ENCODE measurements at places on chromosomes 1 and 21.

DNA sequence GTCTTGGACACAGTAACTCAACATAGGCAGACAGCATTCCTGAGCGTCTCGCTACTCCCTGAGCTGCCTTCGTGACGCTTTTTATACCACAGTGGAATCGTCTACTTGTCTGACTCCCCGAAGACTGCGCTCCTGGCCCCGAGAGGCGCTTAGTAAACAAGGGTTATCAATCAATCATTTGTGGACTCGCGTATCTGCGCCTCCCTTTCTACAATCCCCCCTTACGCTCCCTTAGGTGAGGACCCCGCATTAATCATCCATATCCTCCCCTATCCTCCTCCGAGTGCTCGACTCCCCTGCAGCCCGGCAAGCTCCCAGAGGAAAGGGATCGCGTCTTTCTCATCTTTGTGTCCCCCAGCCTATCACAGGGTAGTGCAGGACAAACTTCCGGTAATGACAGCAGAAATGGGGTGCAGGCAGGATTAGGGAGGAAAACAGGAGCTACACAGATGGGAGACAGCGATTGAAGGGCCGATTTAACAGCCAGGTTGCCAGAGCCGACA is 522 bp downstream of the TMEM59 start:
- no peak for DNase-seq

DNA sequence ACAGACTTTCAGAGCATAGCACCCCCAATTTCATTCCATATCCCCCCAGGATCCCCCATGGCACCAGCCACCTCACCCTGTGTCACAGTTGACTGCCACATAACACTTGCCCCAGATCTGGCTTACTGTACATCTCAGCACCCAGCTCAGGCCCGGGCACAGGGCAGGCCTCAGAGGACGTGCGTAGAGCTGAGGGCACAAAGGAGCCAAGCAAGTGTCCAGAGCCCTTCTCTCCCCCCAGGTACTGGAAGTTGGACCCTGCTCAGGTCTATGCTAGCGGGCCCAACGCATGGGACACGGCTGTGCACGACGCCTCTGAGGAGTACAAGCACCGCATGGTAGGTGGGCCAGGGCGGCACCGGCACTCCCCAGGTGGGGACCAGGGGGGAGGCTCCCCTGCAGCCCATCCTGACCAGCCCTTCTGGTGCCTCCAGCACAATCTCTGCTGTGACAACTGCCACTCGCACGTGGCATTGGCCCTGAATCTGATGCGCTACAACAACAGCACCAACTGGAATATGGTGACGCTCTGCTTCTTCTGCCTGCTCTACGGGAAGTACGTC is 8.0 kb upstream of the SYTL1 start:
- DNase-seq, result no peak

DNA sequence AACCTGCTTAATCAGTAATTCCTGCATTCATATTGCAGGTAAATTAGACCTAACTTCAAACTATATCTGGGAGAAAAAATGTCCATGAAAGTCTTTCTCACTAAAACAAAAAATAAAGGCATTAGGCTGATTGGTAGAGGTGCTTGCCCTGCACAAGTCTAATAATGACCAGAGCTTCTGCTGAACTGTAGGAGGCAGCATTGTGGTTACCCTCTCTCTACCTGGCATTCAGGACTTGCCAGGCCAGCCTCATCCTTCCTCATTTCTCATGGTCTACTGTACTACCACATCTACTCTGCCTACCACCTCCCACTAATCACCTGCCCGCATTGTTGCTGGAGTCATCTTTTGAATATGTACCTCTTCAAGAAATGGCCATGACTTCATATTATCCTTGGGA is 60.8 kb upstream of the KRTAP11-1 start:
- DNase-seq, result no peak

- no peak for DNase-seq
Observed at GRCh38 chr1:10693152-10693496, 103.3 kb downstream of the CASZ1 start.

DNA sequence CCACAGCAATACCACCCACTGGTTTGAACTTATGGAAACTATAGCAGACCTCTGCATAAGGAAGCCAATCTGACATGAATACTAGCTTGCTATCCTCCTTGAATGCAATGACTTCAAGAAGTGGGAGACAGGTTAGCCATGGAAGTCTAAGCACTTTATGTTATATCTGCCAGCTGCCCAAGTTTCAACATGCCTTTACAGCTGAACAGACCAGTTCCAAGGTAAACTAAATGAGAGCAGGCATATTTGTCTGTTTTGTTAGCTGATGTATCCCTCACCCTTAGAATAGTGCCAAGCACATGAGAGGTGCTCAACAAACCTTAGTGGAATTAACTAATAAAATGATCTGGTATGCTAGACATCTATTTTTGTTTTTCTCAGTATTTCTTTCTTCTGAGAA is 65.1 kb downstream of the ALG14 start:
- DNase-seq, result no peak

DNA sequence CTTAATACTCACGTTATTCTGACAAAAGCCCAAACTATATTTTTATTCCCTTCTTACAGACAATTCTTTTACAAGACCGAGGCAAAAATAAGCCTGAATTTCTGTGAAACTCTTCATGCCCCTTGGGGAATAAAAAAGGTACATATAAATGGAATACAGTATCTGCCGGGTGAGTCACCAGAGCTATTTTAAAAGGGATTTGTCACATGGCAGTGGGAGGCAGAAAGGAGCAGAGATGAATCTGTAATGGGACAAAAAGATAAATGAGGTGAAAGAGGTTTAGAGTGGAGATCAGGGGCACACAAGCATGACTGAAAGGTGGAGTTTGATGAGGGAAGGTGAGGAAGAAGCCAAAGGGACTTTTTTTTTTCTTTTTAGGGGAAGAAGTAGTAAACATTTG is 8.8 kb downstream of the XCL1 start:
- no peak for DNase-seq

DNA sequence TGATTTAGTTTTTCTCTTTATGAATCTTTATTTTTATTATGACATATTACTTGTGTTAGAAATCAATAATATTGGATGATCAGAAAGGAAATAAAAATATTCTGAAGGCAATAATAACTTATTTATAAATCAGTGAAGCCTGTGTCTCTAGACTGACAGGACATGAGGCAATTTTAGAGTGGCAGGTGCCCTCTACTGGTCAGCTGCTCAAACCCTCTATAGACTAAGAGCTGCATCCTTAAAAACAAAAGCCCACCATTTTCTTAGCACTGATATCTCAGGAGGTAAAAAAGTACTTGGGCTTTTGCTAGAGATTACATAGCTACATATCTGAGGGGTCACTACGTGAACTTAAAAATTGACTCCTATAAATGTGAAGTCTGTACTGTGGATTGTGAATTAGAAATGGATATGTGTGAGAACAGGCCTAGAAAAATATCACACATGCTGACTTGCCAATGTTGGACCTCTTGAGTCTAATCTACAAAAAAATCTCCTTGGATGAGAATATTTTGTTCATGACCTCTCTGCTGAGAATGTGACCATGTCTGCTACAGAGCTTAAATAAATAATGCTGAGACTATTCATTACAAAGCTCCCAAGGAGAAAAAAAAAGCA is 597.9 kb upstream of the ADAMTS5 start:
- DNase-seq, result peak; percentile 31

DNA sequence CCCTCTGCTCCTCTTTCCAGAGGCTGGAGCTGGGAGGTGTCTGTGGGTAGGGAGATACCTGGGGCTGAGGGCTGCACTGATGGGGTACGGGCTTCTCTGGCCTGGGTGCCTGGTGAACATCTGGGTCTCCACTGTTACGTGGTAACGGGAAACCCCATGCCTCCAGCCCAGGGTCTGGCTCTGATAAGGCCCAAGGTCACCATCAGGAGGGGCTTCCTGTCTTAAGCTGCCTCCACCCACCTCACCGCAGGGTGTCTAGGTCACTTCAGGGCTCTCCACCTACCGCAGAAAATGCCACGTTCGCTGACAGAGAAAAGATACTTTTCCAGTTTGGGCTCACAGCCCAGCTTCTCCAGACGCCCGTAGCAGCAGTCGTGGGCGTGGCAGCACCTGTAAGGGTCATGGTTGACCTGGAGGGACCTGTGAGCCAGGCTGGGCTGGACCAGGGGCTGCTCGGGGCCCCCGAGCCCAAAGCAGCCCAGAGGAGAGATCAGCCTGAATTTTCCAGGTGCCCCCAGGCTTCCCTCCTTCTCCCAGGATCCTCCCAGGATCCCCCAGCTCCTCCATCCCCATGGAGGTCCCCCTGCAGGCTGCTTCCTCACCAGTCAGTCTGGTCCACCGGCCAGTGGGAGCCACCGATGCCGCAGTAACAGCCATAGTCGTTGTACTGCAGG is 1.3 kb downstream of the PLA2G2E start:
- DNase-seq, result no peak

DNA sequence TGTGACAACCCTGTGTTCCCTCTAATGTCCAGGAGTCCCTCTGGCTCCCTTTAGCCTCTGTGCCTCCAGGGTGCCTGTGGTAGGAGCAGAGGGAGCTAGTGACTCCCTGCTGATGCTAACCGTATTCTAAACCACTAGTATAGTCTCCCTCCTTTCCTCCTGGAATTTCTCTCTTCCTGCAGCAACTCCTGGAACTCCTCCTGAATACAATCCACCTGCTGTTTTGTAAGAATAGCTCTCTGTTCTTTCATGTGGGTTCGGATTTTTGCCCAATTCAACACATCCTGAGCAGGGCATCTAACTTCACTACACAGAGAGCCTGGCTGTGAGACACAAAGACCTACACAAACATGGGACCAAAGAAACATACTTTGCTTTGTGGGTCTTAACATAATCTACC is 107.9 kb downstream of the RUNX1 start:
- DNase-seq, result no peak

DNA sequence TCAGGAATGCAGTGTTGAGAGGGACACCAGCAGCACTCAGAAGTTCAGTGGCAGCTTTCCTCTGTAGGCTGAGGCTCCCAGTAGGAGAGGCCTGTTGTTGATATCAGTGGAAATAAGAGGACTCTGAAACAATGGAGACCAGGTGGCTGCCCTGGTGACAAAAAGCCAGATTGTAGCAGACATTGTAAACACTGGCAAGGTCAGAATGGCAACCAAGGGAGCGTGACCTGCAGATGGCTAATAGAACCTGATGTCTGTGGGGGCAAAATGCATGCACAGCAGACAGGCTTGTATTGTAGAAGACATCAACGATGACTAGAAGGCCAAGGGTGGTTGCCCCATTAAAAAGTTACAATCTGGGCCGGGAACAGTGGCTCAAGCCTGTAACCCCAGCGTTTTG is 53.1 kb upstream of the GPR37L1 start:
- DNase-seq, result no peak

GRCh38 chr1:232009741-232010140 is 383.2 kb downstream of the DISC1 start:
- DNase-seq, result no peak

DNA sequence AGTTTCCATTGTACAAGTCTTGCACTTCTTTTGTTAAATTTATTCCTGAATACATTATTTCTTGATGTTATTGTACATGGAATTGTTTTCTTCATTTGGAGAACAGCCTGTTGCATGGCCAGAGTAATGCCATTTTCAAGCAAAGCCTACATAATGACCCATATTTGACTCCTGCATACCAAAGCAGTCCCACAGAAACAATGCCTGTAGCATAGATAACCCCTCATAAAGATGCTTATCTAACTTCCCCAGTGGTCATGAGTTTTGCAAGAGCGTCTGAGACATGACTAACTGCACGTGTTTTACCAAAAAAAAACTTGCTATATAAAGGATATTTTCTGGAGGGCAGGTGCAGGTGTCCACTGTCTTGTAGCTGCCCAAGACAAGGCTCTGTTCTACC is 30.3 kb upstream of the RLF start:
- no peak for DNase-seq

All from pancreas (tissue), 10 donors.